ENCODE measurements at places on chromosomes 1 and 21.

GRCh38 chr1:99181892-99182291 is 82.4 kb upstream of the PLPPR4 start:
- no peaks in the 10 kb centered on the region for H3K27me3 ChIP-seq
- peaks cover 5% of the 10 kb centered on the region for H3K4me1 ChIP-seq
- no peaks in the 10 kb centered on the region for H3K36me3 ChIP-seq
- H3K27ac ChIP-seq, result no peak overlapping the region
- DNase-seq, result no peak

- H3K27ac ChIP-seq, result peak overlapping the region; percentile 59
- no peak for DNase-seq
- H3K36me3 ChIP-seq, result no peaks in the 10 kb centered on the region
- H3K27me3 ChIP-seq, result no peaks in the 10 kb centered on the region
- H3K4me3 ChIP-seq, result no peak overlapping the region
- peaks cover 22% of the 10 kb centered on the region for H3K4me1 ChIP-seq
These were observed 119.1 kb downstream of the ACTL8 start for GRCh38 chr1:17874231-17874630.

DNA sequence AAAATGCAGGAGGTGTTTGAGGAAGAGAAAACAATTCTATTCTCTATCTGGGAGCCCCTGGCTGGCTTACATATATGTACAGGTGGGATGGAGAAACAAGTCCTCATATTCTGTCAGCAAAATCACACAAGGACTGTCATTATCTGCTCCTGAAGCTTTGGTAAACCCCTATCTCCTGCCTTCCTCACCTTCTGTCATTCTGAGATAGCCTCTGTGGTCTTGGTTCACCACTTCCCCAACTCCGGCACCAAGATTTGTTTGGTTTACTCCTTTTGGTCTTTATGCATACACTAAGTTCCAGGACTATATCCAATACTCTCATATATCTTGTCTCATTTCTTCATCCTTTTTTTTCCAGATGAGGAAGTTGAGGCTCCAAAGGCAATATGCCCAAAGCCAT is 551.1 kb downstream of the PLPP3 start:
- H3K4me3 ChIP-seq, result no peak overlapping the region
- no peaks in the 10 kb centered on the region for H3K36me3 ChIP-seq
- H3K27ac ChIP-seq, result no peak overlapping the region
- DNase-seq, result no peak
- no peaks in the 10 kb centered on the region for H3K4me1 ChIP-seq
- no peaks in the 10 kb centered on the region for H3K27me3 ChIP-seq

GRCh38 chr1:207839083-207839413 is 71.9 kb downstream of the CD34 start:
- no peaks in the 10 kb centered on the region for H3K27me3 ChIP-seq
- no peak overlapping the region for H3K4me3 ChIP-seq
- DNase-seq, result no peak
- no peaks in the 10 kb centered on the region for H3K36me3 ChIP-seq

DNA sequence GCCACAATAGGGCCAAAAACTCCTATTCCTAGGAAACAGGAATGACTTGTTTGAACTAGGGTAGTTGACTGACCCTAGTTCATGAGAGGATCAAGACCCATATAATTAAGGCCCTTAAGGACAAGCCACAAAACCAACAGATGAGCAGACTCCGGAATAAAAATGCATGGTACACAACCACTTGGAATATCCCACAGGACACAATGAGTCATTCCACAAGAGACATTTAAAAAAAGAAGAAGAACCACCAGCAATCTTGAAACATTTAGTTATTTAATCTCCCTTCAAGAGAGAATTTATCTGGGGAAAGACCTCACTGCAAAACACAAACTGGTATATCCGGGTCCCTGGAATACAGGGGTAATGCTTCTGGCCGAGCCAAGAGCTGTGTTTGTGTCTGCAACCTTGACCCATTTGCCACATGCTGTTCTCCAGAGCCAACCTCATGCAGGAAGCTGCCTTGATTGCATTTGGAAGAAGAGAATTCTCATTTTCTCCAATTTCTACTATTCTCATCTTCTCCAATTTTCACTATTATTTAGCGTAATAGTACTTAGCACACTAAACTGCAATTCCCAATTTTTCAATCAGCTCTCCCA is 135.5 kb downstream of the TGFBR3 start:
- H3K36me3 ChIP-seq, result no peaks in the 10 kb centered on the region
- H3K27me3 ChIP-seq, result peaks cover 23% of the 10 kb centered on the region
- H3K4me1 ChIP-seq, result no peaks in the 10 kb centered on the region
- H3K27ac ChIP-seq, result no peak overlapping the region

DNA sequence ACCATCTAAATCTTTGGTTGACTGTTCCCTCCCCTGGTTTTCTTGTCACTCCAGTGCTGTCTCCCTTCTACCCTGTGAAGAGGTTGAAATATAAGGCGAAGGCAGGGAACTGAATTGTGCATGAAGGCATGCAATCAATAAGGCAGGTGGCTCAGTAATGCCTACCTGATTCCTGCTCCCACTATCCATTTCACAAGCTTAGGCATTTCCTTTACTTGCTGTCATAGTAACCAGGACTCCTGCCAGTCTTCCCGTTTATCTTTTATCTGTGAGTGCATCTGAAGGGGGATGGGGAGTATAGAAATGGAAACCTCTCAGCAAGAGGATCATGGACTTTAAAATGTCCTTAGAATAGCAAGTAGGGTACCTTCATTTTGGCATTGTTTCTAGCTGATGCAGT is 40.5 kb downstream of the MRPS6 start:
- DNase-seq, result no peak
- 0 out of 2 replicates have a peak, but pooled peaks cover 3% of the 10 kb centered on the region for H3K4me1 ChIP-seq
- H3K4me3 ChIP-seq, result no peak overlapping the region
- H3K36me3 ChIP-seq, result no peaks in the 10 kb centered on the region
- no peaks in the 10 kb centered on the region for H3K27me3 ChIP-seq
- peak overlapping the region; percentile 16 for H3K27ac ChIP-seq

Data from SK-N-SH (cell line).